ENCODE measurements at places on chromosomes 11 and 22.

DNA sequence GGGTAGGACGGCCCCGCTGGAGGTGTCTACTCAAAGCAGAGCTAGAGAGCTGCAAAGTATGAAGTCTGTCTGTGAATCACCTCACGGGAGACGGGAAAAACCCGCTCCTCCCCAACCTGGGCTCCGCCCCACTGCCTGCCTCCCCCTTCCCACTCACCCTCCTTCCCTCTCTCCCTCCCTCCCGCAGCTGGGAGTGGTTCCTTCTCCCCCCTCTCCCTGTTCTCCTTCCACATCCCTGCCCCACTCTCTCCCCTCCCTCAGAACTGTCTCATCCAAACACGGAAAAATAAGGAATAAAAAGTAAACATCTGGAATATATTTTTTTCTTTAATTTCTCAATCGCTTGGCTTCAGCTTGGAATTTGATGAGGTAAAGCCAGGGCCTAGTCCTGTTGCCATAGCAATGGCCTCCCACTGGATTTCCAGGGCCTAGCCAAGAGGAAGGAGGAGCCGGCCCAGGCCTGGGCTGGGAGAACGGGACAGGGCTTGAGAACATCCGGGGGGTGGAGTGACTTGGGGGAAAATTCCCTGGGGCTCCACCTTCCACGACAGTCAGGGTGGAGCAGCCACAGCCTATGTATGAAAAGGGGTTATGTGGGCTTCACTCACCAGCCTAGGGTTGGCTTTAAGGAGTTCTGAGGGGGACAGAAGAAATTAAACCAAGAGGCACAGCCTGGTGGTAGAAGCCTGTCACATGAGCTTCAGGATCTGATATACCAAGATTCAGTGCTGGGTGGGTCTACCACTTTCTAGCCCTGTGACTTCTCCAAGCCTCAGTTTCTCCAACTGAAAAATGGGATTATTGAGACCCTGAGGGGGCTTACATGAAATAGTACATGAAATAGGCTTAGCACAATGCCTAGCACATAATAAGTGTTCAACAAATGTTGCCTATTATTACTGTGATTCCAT lies 2.2 kb downstream of the TNKS1BP1 start:
- DNase-seq: no peak

GRCh38 chr11:9982127-9982795 lies 311.8 kb downstream of the SBF2 start:
- DNase-seq: no peak

DNA sequence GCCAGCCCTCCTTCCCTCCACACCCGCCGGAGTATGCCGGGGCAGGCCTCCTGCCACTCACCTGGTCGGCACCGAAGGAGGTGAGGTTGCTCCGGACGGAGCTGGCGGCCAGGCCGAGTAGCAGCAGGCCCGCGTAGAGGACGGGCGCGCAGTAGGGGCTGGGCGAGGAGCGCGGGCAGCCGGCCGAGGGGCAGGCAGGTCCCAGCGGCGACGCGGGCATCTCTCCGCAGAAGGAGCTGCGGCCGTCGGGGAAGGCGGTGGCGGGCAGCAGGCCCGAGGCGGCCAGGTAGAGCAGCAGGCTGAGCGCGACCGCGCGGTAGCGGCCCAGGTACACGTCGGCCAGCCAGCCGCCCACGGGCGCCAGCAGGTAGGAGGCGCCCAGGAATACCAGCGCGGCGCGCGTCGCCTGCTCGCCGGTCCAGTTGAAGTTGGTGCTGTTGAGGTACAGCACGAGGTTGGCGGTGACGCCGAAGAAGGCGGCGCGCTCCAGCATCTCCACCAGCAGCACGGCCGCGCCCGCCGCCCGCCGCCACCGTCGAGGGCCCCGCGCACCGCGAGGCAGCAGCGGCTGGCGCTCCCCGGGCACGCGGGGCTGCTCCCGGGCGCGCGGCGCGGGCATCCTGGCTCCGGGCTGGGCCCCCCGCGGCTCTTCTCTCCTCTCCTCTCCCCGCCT lies 907 bp downstream of the SLC15A3 start:
- peak; percentile 54 for DNase-seq

DNA sequence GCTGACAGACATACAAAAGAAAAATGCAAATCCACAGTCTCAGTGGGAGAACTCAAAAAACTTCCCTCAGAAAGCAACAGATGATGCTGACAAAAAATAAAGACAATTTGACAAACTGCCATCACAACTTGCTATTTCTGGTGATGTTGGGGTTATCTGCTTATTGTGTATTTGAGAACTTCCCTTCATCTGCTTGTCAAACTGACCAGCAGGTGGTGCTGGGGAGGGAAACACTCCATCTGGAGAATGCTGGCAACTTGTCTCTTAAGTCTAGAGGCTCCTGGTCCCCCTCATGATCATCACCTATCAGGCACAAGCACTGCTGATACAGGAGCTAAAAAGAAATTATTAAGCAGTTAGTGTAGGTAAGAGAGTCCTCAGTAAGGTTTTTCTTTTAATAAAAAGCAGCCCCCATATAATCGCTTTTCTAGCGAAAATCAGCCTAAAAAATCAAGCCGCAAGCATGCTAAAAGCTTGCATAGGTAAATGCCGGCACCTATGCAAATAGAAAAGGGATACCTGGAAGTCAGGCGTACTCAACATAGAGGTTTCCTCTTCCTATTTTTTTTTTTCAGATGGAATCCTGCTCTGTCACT lies 9.8 kb upstream of the FAM111B start:
- peak; percentile 74 for DNase-seq

- DNase-seq: peak; percentile 8
Measured at GRCh38 chr11:2207212-2207611, 35.6 kb upstream of the TH start.

DNA sequence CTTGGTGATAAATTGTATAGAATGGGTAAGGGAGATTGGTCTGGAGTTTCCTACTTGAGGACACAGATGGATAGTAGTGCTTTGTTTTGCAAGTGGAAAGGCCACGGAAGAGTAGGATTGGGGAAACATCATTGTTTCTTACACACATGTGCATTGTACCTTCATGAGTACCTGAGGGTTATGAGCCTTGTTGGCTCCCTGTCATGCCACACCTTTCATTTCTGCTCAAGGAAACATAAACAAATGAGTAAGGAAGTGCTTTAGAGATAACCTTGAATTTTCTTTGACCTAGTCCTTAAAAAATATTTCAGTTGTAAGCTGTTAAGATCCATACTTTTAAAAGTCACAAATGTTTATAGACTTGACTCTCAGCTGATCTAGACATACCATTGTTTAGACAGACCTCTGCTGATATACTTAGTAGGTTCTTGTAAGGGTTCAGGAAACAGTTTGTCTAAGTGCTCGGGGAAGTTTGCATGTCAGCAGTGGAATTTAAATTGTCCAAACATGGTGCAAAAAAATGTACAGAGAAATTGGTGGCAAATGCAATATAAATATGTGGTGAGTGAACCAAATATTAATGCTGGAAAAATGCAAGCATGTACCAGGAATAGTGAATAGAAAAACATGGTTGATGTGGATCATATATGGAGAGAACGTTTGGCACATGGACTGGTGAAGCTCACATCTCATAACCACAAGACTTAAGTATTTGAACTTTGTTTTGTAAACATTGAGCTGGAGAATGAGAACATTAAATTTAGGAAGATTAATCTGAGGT lies 40.9 kb downstream of the GAS2 start:
- no peak for DNase-seq

- DNase-seq: no peak
Measured at GRCh38 chr11:18491924-18492323, 34.8 kb downstream of the TSG101 start.

- no peak for DNase-seq
Measured at GRCh38 chr22:44920183-44920582, 89.6 kb downstream of the PHF21B start.

- no peak for DNase-seq
Measured at GRCh38 chr11:82718307-82718706, 15.4 kb downstream of the FAM181B start.

DNA sequence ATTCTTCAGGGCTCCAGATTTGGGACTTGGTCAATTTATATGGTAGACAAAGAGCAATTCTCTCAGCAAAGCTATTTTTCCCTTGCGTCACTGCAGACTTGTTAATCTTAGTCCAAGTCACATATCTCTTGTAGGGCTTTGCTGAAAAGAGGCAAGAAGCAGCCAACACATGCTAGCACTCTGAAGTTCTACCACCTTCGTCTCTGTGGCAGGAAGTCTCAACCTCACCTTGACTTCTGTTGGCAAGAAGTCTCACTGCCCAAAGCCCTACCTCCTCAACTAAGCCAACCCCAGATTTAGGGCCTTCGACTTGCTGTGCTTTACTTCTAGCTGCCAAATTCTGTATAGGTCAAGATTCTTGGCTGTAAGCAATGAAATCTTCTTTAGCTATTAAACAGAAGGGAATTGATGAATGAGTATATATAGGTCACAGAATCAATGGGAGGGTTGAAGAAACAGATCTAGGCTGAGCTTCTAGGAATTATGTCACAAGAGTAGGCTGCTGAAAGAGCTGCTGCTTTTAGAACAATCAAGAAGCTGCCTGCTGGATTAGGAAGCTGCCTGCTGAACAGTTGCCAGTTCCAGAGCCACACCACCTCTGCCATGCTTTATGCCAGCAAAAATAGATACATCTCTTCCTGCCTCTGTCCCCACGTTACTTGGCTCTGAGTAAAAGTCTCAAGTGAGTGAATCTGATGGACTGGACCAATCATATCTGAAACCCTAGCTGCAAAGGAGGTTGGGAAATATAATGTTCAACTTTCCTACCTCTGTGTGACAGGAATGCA lies 17.6 kb upstream of the NCR3LG1 start:
- DNase-seq: no peak

DNA sequence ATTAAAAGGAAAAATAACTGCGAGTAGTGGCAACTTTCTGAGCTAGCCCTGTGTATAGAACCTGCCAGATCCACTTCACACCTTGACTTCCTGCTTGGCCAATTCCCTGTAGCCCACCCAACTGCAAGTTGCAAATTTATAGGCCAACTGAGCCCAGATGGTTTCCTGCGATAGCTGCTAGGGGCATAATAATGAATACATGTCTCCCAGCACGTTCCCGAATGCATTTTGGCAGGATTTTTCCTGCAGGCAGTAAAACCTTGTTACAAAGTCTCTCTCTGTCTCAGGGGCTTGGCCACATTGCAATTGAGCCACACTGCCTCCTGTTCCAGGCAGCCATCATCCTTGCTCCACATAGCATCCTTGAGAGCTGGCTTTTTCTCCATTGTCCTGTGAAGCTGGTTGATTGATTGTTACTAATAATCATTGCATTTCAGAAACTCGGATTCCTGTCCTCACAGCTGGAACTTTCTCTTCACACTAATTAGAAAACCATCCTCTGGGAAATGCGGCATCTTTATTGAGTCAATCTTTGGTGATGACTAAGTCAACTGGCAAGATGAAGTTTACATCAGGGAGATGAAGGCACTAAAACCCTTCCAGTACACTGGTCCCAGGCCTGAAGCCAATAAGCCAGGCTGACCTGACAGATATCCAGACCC lies 18.6 kb upstream of the LMO2 start:
- no peak for DNase-seq

DNA sequence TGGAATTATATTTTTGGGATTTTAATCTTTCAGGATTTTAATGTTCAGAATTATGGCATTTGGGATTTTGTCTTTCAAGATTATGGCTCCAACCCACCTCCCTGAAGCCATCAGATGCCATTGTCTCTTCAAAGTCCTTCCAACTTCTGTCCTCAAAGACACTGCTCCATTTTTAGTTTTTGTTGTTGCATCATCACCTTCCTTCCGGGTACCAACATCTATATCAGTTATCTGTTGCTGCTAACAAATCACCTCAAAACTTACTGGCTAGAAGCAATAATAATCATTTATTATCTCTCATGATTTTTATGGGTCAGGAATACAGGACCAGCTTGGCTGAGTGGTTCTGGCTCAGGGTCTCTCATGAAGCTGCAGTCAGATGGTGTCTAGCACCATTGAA lies 138.8 kb upstream of the ZBED5 start:
- DNase-seq: no peak

DNA sequence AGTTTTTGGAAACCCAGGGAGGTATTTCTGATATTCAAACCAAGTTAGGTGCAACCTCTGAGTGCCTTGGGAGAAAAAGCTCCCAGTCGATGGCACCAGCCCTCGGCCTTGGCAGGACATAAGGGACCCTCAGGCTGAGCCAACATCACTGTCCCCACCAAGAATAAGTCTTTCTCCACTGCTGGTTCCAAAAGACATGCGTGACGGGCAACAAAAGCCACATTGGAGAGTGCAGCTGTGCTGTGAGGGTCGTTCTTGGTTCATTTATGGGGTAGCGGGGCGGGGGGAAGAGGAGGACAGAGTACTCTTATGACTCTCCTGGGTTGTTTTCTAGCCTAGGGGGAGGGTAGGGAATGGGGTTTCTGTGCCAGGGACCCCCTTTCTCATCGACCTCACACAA lies 11.2 kb upstream of the TPCN2 start:
- DNase-seq: no peak

DNA sequence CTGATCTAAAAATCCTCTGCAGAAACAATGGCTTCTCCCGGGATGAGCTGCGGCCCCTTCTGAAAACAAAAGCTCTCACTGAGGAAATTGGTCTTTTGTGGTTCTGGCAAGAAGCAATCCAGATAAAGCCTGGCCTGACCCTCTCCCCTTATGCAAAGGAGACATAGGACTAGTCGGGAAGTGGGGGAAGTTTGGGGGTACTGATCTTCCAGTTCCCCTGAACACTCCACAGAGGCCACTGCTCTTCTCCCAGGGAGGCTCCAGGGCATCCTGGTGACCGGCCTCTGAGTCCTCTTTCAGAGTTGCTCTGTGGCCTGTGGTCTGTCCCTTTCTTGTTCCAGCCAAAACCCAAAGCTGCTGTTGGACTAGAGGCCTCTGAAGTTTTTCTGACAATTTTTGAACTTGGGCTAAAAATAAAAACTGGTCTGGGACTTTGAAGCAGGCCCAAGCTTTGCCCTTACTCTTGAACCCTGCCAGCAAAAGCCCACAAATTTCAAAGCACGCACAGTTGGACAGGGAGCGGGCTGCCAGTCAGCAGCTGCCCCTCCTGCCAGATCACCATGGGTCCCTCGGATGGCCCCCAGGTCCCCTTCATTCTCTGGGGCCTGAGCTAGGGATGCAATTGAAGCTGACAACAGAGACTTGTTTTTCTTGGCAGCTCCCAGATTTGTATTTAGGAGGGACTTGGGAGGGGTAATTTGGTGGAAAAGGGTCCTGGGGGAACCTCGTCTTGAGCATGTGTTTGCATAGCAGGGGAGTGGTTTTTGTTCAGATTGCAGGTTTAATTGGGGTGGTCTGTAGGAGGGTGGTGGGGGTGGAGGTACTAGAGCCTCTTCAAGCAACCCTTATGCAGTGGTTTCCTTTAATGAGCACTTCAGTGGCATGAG lies 381.6 kb upstream of the CADM1 start:
- DNase-seq: no peak

DNA sequence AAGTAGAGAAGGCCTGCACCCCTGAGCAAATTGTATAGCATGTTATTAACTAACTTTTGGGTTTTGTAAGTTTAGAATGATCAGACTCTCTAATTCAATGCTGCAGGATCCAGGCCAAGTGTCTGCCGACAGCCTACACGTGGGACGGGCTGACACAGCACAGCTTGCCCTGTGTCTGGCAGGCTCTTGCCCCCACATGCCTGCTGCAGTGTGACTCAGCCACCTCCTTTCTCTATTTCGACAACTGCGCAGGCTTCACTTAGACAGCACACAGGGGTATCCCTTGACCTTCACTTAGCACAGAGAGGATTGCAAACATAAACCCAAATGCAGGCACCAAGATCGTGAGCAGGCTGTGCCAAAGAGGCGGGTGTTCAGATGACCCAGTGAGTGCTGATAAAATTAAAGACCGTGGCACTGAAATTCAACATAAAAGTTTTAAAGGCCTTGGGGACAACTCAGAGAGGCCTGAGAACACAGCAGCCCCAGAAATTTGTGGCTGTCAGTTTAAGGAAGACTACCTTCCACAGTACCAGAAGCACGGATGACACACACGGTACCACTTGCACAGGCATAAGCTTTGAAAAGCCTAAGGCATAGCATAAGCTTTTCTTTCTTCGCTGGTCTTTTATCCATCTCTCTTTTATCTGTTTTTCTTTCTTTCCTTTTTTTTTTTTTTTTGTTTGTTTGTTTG lies 37.8 kb downstream of the SCN3B start:
- no peak for DNase-seq

Measured in activated T-cell treated with anti-CD3 and anti-CD28 coated beads, Interleukin-2, amount 50 U/mL, for 48 hours (primary cell).